ENCODE measurements at places on chromosomes 1 and 21. TPM values are rescaled to one million over a fixed set of nuclear protein-coding genes. Genes with fewer than 3 reads are reported as not detected.

DNA sequence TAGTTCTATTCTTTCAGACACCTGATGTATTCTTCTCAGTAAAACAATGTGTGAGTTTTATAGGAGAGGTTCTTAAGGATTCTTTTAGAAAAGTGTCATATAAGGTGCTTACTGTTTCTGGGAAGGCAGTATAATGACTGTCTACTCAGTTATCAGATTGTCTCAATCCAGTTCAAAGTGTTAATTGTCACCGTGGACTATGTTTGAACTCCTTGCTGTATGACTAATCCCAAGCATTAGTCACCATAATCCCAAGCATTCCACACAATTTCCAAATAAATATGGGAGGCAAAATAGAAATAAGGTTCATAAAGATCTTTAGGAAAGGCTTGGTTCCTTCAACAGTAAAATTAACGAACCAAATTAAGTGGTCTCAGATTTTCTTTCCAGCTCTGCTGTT is 342.1 kb upstream of the NR5A2 start:
- DNase-seq = peak; percentile 74

- DNase-seq = no peak
Observed at GRCh38 chr21:44952116-44952928, 12.5 kb downstream of the SLX9 start.

Gene RGS13
- not detected for total RNA-seq

GRCh38 chr1:172380441-172381244 is 39.8 kb upstream of the C1orf105 start:
- peak; percentile 56 for DNase-seq

DNA sequence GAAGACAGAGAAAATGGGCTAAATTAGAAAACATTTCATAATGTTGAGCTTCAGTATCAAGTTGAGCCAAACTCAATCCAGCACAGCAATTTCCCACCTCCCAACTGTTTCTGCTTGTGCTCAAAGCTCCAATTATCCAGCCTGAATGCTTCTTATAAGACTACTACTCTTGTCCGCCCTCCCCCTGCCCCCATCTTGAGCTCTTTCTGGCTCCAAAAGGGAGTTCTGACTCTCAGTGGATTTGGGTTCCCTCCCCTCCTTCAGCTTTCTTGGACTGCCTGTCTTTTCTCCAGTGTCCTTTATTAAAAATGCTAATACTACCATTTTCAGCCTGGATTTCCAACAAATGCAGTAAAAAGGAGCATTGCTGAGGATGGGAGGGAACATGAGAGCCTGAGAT is 174.8 kb downstream of the ASTN1 start:
- no peak for DNase-seq

Gene CSF3R
- total RNA-seq = not detected

Gene GBP6
- not detected for total RNA-seq

DNA sequence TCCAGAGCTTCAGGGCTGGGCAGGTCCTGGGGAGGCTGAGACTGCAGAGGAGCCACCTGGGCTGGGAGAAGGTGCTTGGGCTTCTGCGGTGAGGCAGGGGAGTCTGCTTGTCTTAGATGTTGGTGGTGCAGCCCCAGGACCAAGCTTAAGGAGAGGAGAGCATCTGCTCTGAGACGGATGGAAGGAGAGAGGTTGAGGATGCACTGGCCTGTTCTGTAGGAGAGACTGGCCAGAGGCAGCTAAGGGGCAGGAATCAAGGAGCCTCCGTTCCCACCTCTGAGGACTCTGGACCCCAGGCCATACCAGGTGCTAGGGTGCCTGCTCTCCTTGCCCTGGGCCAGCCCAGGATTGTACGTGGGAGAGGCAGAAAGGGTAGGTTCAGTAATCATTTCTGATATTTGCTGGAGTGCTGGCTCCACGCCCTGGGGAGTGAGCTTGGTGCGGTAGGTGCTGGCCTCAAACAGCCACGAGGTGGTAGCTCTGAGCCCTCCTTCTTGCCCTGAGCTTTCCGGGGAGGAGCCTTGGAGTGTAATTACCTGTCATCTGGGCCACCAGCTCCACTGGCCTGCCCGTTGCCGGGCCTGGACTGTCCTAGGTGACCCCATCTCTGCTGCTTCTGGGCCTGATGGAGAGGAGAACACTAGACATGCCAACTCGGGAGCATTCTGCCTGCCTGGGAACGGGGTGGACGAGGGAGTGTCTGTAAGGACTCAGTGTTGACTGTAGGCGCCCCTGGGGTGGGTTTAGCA is 9.3 kb downstream of the MYBPH start:
- DNase-seq = no peak

Data from dermis microvascular lymphatic vessel endothelial cell (primary cell).